ENCODE measurements at places on chromosomes 7 and 10.
A peak's percentile ranks its signal among the peaks of the same experiment; 100 is the strongest.

- no peak for DNase-seq
These were observed 179.5 kb downstream of the GPAM start for GRCh38 chr10:112004075-112004474.

DNA sequence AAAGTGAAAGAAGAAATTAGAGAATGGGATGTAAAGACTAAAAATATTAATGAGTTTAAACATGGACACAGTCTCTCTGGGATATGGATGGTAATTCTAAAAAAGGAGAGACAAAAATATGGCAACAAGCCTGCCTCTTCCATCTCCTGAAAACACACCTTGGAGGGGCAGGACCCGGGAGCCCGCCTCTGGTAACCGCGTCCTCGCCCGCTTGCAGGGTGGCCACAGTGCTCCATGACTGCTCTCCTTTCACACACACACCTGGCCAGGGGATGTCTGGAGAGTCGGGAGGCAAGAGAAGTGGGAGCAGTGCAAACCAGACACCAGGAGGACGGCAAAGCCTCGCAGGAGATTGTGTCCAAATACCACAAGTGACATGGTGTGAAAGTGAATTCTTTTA, 166.3 kb downstream of the ZMYND11 start:
- DNase-seq, result no peak

- no peak for DNase-seq
These were observed 73.8 kb upstream of the PAPSS2 start for GRCh38 chr10:87585565-87586514.

- DNase-seq, result no peak
These were observed 161.4 kb downstream of the GFRA1 start for GRCh38 chr10:116111483-116112095.

DNA sequence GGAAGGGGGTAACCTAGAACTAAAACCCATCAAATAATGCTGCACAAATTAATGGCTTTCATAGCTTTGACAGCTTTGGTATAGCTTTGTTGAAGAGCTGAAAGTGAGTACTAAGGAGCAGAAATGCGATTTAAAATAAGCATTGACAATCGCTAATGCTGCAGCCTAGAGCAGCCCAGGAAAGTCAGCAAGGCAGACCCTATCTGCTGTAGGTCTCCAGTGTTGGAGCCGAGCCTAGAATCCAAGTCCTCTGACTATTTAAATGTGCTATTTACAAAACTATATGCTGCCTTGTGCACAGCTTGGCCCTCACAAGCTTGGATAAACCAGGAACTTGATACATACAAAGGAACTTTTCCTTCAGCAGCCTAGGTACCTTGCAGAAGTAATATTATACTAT, 64.9 kb upstream of the ASAH2 start:
- DNase-seq, result no peak

GRCh38 chr10:13637303-13637856, 50.6 kb downstream of the PRPF18 start:
- DNase-seq, result no peak

- no peak for DNase-seq
These were observed 52.0 kb downstream of the P4HA1 start for GRCh38 chr10:73044378-73045285.

DNA sequence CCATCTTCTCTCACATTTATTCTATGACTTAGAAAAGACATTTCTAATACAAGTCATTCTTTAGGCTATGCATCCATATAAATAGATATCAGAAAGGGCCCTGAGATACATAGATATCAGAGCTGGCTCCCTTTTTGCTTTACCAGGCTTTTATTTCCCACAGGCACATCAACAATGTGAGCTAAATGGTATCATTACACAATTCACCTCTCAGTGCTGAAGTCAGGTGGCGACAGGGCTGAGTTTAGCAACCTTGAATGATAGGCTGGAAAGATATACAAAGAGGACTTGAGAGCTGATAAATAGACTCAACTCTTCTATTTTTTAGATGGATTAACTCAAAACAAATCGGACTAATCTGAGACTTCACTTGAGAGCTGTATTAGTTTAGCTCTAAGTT, 189.2 kb upstream of the COL1A2 start:
- no peak for DNase-seq

- no peak for DNase-seq
These were observed 885.3 kb downstream of the XPNPEP1 start for GRCh38 chr10:109037978-109038377.

DNA sequence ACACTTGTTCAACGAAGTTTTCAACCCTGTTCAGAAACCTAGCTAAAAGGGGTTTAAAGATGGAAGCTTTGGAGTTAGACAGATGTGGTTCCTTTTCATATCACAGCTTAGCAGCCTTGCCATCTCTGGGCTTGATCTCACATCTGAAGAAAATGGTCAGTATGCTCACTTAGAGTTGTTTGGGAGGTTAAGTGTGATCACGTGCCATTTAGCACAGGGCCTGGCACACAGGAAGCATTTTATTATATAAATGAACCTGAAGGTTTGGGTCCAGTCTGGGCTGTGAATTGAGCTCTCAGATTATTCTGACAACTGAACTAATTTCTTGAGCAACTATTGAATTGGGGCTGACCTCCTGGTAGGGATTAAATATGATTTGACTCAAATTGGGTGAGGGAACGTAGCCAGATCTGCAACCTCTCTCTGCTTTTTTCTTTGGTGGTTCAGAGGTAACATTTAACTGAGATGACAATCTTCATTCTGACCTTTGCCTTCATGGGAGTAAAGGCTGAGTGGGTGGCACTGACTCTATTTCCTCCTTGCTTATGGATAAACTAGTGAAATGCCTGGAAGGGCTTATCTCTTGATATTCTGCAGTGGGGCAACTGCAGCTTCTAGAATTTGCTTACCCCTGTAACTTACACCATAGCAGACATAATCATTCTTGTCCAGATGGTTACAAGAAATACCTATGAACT, 10.2 kb upstream of the HKDC1 start:
- no peak for DNase-seq

DNA sequence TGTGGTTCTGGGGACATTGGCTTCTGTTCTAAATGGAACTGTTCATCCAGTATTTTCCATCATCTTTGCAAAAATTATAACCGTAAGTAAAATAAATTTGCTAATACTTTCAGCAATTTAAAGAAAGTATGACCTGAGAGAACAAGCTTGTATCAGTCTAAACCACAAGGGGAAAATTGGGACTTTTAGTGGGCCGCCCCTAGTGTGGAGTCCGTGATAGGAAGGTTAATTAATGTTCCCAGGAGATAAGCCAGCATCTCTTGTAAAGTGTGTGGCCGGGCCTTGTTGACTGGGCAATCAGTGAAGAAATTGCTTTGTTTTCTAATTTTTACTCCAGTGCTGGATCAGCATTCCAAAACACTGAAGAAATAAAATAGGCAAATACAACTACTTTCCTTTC, 83.0 kb downstream of the ABCB5 start:
- no peak for DNase-seq

- DNase-seq, result peak; percentile 10
These were observed 11.2 kb downstream of the TRA2A start for GRCh38 chr7:23520582-23520981.

DNA sequence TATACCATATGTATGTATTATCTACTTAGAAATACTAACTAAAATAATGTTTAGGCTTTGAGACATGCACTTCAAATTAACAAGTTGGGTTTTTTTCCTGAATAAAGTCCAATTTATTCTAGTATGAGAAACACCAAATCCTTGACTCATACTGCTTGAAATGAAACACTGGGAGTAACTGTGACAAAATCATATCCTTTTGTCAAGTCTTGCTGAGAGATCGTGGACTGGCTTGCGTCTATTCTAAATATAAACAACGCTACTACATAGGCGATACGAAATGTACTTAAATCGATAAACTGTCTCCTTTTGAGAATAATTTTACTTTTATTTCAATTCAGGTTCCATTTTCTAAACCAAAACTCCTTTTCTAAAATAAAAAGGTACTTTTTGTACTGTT, 16.3 kb downstream of the SMURF1 start:
- no peak for DNase-seq

DNA sequence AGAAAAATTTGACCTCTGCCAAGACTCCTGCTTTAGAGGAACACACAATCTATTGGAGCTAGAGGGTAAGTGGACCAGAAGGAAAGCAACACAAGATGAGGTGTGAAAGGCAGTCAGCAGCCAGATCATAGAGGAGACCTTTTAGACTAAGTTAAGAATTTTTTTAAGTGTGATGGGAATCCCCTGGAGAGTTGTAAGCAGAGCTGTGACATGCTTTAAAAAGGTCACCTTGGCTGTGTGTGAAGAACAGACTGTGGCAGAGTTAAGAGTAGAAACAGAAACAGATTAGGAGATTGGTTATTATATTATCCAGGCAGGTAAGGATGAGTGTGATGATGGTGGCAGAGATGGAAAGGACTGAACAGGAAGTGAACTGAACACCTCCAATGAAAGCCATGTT, 23.5 kb downstream of the CPEB3 start:
- DNase-seq, result no peak

DNA sequence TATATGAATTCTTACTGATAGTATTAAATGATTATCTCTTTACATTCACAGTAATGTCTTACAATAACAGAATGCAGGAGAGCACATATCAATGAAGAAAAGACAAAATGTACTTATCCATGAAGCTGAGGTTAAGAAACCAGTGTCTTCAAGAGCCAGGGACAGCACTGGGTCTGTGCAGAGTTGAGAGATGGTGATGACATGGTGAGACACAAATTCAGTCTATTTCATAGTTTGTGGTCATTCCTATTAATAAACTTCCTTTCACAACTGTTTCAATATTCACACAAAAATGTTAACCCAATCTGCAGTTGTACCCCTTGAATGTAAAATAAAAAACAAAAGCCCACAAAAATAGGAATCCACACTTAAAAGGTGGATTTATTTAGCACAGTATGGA, 5.3 kb upstream of the MAGI2 start:
- DNase-seq, result no peak

- no peak for DNase-seq
These were observed 37.8 kb upstream of the UBE2H start for GRCh38 chr7:129990403-129991192.

DNA sequence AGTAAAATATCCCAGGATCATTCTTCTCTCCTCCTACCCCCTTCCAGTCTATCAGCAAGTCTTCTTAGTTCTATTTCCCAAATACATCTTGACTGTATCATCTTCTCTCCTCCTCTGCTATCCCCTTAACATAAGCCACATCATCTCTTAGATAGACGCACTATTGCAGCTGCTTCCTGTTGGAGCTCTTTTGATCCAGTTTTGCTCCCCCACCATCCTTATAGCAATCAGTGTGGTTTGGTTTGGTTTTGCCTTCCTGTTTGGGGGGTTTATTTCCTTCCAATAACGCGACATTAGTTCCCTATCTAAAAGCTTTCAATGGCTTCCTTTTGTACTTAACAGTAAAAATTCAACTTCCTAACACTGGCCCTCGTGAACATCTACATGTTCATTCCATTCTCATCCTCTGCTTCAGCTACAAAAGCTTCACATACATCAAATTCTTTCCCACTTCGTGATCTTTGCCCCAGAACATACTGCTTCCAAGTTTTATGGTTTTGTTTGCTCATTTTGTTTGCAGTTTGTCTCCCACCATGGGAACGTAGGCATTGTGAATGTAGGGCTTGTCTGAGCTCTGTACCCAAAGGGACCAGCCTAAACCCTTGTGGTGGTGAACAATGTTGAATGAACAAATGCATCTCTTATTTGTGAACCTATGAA, 33.7 kb upstream of the PLXDC2 start:
- DNase-seq, result no peak

GRCh38 chr10:62813453-62813852, 2.7 kb downstream of the EGR2 start:
- peak; percentile 14 for DNase-seq

- DNase-seq, result peak; percentile 46
These were observed 622 bp downstream of the CPEB3 start for GRCh38 chr10:92290076-92290836.

DNA sequence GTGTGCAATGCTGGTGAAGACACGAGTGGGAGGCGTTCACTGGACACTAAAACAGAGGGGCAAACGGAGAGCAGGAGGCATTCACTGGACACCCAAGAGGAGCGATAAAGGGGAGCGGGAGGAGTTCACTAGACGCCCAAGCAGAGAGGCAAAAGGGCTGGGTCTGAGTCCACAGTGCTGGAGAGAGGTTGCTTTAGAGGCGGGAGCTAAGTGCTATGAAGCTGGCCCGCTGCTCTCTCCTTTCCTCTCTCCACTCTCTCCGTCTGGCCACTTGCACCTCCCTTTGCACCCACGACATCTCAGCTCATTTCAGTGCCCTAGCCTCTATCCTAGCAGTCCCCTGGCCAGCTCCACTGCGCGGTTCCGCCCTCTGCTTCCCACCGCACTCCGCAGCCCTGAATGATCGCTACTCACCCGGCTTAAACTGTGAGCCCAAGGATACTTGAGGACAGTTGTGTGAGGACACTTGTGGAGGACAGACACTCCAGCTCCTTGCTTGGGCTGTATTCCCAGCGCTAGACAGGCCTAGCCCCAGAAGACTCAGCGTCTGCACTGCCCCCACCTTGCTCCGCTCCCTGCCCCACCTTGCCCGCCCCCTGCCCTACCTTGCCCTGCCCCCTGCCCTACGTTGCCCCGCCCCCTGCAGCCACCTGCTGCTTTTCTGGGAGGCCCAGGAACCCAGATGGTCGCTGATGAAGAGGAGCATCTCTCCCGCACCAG, 78.8 kb upstream of the CPXM2 start:
- no peak for DNase-seq

DNA sequence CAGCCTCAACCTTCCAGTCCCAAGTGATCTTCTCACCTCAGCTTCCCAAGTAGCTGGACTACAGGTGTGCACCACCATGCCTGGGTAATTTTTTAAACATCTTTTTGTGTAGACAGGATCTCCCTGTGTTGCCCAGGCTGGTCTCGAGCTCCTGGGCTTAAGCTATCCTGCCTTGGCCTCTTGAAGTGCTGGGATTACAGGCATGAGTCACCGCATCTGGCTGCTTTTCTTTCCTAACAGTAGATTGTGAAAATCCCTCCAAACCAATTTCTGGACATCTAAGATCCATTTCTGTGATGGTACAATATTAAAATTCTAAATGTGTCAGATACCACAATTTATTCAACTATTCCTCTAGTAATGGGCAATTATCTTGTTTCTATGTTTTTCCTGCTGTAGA, 38.7 kb downstream of the RAB18 start:
- DNase-seq, result no peak

DNA sequence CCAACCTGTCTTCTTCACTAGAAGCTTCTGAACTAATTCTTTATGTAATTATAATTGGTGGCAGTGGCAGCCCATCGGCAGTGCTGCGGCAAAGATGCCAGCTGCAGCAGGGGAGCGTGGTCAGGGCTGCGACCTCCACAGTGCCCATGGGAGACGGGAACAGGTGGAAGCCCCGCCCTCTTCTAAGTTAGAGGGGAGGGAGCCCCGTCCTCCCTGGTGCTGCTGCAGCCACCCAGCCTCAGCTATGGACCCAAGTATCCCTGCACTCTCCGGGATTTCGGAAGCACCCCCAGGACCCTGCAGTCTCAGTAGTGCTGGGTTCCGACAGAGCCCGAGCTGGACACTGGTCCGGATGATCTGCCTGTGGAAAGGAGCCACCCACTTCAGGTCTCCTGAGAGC, 117.0 kb upstream of the MBL2 start:
- no peak for DNase-seq

DNA sequence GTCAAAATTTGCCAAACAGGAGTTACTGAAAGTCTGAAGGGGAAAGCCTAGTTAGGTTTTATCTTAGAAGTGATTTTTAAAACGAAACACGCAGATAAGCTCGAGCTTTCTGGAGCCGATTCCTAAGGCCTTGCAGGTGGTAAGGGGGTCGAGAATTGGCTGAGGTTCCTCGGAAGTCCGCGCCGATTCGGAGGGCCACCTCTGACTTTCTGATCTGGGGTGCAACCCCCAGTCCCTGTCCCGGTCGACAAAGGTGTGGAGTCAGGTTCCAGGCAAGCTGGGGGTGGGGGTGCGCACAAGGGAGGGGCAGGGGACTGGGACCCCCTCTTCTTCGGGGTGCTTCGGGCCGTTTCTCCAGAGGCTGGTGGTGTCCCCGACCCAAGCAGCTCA, 701 bp upstream of the CUL1 start:
- DNase-seq, result no peak
